ENCODE measurements at places on chromosomes 2 and 18.

- DNase-seq: no peak
Measured at GRCh38 chr18:8996771-8997432, 105.6 kb upstream of the NDUFV2 start.

- no peak for DNase-seq
Measured at GRCh38 chr2:31137211-31138036, 816 bp downstream of the GALNT14 start.

- no peak for DNase-seq
Measured at GRCh38 chr2:72689579-72690195, 136.1 kb downstream of the EXOC6B start.

- peak; percentile 42 for DNase-seq
Measured at GRCh38 chr2:10400568-10400977, 47.6 kb downstream of the ODC1 start.

GRCh38 chr2:177923323-177923722, 149.3 kb downstream of the PDE11A start:
- DNase-seq: no peak

DNA sequence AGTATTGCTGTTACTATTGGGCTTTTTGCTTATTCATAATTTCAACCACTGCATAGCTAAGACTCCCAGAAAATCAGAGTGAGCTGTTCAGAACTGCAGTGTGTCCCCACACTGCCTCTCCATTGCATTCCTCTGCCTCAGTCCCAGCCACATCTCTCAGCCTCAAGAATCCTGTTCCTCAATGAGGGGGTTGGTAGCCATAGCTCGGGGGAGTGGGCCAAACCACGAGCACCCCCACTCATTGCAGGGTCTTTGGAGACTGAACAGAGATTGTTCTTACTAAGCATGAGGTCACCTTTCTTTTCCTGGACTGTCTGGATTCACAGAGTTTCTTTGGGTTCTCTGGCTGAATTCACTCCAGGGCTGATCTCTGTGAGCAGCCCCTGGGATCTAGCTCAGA, 161.1 kb downstream of the GFPT1 start:
- DNase-seq: no peak

Data from stimulated activated CD4-positive, alpha-beta T cell treated with anti-CD3 and anti-CD28 coated beads, Interleukin-4, amount 100 ng/mL, for 48 hours (primary cell).